OCI-LY7 (cell line): ENCODE measurements at places on chromosomes 3 and 15. TPM values are rescaled to one million over a fixed set of nuclear protein-coding genes. Genes with fewer than 3 reads are reported as not detected.

The CAND2 gene
- total RNA-seq, result 4.0 and 4.1 TPM in 2 replicates

The SLC28A1 gene
- total RNA-seq, result not detected in 2 replicates

The AAGAB gene
- 39.7 and 39.9 TPM in 2 replicates for total RNA-seq

The GNAT1 gene
- not detected in 2 replicates for total RNA-seq

The CDHR4 gene
- total RNA-seq, result 0.32 TPM in 1 of 2 replicates, not detected in the other

The ROBO2 gene
- total RNA-seq, result 4.1 and 4.8 TPM in 2 replicates

The C3orf49 gene
- total RNA-seq, result not detected in 2 replicates

The MEX3B gene
- 5.8 and 7.3 TPM in 2 replicates for total RNA-seq

The GOLGA8S gene
- total RNA-seq, result 0.09 and 0.10 TPM in 2 replicates

DNA sequence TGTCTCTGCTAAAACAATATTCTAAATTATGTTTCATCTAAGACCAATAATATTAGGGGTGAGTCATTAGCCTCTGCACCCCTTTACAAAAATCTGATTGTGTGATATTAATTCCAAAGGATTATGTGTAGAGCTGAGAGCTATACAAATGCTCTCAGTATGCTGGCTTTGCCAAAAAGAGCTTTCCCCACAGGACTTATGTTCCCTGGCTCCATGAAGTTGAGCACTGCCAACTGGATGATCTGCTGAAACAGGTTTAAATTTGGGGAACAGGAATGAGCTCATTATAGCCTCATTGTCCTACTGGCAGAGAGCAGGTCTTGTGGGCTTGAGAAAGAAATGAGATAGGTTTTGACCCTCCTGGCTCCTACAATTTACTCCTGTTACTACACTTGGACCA, 347.8 kb upstream of the LMCD1 start:
- DNase-seq, result no peak

DNA sequence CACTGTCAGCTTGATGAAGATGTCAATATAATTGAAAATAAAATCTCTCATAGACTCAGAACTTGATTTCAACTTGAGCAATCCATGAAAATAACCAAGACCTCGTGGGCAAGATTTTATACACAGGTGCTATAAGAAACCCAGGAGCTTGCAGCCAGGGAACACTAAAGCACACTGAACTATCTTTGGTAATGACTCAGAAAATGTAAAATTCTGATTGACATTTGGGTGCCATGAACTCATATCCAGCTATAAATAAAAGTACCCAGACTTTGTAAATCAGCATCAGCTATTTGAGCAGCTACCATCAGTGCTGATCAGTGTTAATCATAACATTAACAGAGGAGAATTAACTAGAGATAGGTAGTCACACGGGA, 61.5 kb downstream of the PLCH1 start:
- DNase-seq, result no peak

- DNase-seq, result no peak
Observed at GRCh38 chr3:10929978-10930665, 62.4 kb upstream of the SLC6A1 start.

DNA sequence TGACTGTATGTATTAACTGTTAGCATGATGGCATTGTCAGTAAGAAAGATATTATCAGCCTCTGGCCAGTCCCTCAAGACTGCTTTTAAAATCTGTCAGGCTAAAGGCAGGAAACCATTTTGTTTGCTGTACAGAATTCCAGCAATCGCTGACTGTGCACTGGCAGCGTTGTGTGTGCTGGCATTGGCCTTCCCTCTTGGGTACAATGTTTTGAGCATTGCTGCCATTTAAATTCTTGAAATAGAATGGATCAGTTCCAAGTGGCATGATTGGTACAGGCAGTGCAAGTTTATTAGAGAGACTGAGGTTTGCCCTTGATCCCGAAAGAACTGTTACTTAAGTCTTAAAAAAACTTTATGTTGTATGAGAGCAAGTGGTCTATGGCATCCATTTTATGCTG, 788.7 kb downstream of the OTOL1 start:
- no peak for DNase-seq

DNA sequence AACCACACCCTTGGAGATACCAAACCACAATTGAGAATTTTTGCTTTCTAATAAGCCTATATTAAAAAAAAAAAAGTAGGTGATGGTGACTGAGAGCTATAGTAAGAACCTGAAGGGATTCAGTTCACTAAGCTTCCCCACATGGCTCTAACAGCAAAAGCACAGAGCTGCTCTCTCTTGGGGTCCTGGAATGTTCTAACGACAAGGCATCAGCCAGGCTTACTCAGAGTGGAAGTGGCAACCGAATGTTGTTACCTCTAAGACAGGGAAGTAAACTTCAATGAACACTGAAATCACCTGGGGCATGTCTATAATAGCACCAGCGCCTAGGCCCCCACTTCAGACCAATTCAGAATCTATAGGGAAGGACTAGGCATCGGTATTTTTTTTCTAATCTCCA, 397.7 kb downstream of the MAGI1 start:
- no peak for DNase-seq

- DNase-seq, result no peak
Observed at GRCh38 chr3:156527060-156527459, 27.9 kb downstream of the SSR3 start.

DNA sequence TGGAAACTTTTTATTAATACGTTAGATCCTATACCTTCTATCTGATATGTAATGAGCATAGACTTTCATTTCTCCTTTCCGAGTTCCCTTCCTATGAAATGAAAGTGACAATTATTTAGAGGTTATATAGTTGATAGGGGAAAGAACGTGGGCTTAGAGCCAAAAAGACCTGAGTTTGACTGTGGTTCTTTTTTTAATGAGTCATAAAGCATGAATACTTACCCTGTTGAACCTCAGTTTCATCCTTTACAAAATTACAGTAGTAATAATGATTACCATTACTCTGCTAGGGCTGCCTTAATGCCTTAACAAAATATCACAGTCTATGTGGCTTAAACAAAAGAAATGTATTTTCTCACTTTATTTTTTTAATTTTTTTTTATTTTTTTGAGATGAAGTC, 75.9 kb downstream of the AGBL1 start:
- no peak for DNase-seq

DNA sequence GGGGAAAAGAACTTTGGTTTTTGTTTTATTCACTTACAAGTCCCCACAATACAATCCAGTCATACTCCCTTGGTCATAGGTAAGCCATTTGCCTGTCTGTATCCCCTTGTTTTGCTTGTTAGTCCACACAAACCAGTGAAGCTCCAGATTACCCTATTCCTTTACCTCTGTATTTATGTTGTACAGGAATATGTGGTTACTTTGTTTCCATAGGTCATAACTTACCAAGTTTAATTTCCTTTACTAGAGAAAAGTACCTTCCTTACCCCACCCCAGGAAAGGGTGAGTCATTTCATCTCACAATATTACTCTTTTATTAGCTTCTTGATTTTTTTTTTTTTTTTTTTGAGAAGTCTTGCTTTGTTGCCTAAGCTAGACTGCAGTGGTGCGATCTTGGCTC, 113.4 kb upstream of the LRRFIP2 start:
- no peak for DNase-seq

GRCh38 chr3:43094381-43094780, 11.5 kb downstream of the POMGNT2 start:
- DNase-seq, result no peak

DNA sequence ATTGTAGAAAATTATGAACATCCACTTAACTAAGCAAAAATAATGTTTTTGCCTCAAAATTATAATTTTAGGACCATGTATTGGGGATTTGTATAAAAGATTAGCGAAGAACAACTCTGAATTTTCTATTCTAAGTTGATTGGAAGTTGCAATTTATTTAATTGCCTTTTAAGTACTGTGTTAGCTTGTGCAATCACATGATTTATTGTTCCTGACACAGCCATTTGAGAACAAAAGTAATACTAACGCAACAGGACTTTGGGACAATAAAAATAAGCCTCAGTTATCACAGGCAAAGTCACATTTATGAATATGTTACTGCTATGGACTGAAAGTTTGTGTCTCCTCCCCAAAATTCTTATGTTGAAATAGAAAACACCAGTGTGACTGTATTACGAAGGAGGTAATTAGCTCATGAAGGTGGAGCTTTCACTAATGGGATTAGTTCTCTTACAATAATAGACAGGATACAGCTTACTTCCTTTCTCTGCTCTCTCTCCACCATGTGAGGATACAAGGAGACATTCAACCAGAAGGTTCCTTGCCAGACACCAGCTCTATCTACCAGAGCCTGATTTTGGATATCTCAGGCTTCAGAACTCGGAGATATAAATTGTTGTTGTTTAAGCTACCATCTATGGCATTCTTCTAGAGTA, 745.9 kb downstream of the ZBBX start:
- no peak for DNase-seq

DNA sequence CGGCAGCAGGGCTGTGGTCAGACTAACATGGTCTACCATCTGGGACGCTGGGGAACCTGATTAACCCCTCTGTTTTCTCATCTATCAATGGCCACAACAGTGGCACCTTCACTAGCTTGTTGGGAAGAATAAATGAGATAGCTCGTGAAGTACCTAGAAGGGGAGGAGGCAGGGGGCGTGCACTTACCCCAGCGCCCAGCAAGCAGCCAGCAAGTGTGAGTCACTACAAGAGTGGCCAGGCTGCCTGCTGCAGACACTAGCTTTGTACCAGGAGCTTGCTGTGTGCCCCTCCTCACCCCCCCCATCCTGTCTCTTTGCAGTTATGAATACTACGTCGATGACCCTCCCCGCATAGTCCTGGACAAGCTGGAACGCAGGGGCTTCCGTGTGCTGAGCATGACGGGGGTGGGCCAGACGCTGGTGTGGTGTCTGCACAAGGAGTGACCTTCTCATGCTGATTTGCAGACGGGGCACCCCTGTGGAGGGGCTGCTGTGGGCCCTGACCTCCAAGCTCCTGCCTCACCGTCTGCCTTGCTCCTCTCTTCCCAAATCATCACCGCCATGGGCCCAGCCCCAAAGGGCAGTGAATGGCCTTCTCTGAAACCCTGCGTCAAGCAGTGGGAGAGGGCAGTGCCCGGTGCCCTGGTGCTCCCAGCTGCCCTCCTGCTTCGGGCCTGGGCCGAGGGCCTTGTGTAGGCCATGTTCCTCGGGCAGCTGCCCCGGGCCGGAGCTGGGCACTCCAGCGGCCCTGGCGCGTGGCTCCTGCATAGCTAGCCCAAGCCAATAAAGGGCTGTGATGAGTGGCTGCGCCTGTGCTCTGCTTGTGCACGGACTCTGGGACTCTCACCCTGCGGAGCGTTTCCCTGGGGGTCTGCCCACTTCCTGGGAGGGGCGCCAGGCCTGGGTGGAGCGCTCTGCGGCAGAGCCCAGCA, 2.6 kb upstream of the C15orf62 start:
- no peak for DNase-seq

GRCh38 chr15:40763801-40764628, at the start of gene GCHFR:
GCHFR (plus strand) TSS chr15:40764068; CDS start chr15:40764181, 113 bp downstream.
- DNase-seq, result peak; percentile 82

DNA sequence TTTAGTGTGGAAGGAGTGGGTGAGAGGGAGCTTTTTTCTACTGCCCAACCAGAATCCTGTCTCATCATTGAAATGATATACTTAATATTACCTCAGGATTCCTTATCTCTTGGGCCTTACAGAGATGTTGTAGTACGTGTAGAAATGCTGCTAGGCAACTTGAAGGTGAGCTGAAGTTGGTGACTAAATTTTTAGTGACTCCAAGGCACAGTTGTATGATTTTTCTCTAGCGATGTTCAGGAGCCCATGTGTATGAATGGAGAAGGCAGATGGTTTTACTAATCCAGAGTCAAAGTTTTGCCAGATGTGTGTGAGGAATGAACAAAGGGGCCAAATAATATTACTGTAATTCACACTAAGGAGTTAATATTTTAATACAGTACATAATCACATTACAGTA, 42.8 kb upstream of the TEX9 start:
- DNase-seq, result no peak

- DNase-seq, result no peak
Observed at GRCh38 chr15:89172921-89173320, 48.5 kb downstream of the RLBP1 start.

GRCh38 chr15:89443581-89443980, 52.8 kb downstream of the RHCG start:
- DNase-seq, result no peak

DNA sequence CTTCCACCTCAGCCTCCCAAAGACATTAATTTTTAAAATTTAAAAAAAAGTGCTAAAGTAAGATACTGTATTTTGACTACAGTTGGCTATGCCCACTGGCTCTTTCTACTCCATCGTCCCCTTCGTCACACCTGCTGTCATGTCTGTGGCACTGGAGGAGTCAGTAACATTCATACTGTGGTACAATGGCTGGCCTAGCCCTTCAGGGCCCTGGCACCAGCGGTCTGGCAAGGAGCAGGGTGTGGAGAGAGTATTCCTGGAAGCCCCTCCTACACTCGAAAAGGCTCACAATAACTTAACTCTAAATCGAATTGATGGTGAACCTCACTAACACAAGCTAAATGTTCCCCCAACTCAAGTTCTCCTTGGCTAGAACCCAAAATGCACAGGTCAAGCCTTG, 89.7 kb upstream of the RASGRF1 start:
- DNase-seq, result no peak

GRCh38 chr3:196998966-196999760, 30.5 kb downstream of the MELTF start:
- no peak for DNase-seq

DNA sequence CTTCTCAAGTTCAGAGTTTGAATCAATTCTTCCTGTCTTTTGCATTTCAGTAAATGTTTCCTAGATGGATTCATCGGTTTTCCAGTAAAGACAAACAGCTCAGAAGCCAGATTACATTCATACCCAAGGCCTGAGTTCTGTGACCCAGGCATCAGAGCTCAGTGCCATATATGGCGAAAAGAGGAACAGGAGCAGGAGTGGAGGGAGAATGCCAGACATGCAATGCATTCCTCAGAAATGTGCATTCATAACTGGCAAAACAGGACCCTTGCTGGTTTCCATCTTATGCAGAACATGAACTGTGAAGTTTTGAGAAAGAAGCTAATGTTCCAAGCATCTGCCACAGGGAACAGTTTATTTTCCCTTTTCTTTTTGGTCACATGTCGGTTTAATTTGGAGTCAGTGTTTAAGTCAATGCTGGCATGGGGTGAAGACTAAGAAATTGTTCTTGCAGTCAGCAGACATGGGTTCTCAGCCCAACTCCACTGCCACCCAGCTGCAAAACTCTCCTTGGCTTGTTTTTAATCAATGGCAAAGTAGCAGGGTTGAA, 116.5 kb downstream of the LPP start:
- DNase-seq, result no peak

- DNase-seq, result no peak
Observed at GRCh38 chr3:138418601-138419206, 15.7 kb upstream of the ESYT3 start.

- peak; percentile 38 for DNase-seq
Observed at GRCh38 chr15:77784361-77785292, 151.9 kb upstream of the LINGO1 start.

- DNase-seq, result no peak
Observed at GRCh38 chr3:142117056-142117851, 32.1 kb downstream of the TFDP2 start.

GRCh38 chr3:6825524-6825923, 35.4 kb upstream of the GRM7 start:
- DNase-seq, result no peak
